ENCODE measurements at places on chromosomes 1 and 21.

DNA sequence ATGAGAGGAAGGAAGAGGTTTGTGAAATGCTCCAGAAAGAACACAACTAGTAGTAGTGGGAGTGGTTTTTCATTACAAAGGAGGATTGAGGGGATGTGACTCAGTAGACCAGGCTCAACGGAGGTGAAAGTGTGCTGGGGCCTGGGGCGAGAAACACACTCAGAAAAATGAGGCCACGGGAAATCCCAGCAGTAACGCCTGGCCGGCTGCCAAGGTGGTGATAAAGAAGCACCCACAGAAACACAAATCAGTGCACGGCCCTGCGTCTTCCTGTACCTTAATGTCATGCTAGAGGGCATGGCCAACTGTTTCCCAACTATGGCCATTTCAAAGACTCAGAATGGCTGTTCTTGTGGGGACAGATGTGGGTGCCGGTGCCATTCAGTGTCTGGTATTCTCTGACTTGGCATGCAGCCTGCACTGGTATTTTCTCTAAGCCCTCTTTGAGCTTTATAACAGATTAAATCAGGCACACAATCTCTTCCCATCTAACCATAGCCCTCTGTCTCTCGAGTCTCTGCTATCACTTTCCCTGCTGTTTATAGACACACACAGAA lies 38.2 kb downstream of the URB2 start:
- DNase-seq = peak; percentile 21

GRCh38 chr21:32252136-32252535 lies 26.7 kb downstream of the MIS18A start:
- no peak for DNase-seq

DNA sequence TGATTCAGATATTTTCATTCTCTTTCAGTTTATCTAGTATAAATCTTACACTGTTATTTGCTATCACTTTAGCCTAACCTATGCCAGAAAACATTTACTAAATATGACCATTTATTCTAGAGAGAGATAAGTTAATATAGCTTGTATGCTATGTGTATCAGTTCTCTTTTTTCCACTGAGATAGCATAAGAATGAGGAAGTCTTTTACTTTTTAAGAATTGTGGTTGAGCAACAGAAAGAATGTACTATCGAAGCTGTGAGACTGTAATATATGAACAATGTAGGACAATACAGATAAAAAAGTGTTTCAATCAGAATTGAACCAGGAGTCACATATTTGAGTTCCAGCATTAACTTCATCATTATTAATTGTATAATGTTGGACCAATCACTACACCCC lies 479.9 kb upstream of the PLXNA2 start:
- no peak for DNase-seq

GRCh38 chr21:16767201-16767600 lies 745.6 kb upstream of the CXADR start:
- no peak for DNase-seq

DNA sequence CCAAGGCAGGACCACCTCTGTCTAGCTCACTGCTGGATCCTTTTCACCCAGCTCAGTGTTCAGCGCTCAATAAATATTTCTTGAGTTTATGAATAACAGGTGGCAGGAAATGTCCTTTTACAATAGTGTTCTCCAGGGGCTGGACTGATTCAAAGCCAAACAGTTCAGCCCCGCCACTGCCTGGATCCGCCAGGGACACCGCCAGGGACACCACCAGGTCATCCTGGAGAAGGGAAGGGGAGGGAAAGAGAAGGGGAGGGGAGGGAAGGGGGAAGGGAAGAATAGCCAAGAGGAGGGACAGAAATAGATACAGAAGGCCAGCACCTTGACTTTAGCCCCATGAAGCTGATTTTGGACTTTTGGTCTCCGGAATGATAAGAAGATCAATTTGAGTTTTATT lies 255.6 kb downstream of the GRIK3 start:
- DNase-seq = no peak

- DNase-seq = no peak
Measured at GRCh38 chr1:228017356-228018124, 10.7 kb downstream of the WNT3A start.

DNA sequence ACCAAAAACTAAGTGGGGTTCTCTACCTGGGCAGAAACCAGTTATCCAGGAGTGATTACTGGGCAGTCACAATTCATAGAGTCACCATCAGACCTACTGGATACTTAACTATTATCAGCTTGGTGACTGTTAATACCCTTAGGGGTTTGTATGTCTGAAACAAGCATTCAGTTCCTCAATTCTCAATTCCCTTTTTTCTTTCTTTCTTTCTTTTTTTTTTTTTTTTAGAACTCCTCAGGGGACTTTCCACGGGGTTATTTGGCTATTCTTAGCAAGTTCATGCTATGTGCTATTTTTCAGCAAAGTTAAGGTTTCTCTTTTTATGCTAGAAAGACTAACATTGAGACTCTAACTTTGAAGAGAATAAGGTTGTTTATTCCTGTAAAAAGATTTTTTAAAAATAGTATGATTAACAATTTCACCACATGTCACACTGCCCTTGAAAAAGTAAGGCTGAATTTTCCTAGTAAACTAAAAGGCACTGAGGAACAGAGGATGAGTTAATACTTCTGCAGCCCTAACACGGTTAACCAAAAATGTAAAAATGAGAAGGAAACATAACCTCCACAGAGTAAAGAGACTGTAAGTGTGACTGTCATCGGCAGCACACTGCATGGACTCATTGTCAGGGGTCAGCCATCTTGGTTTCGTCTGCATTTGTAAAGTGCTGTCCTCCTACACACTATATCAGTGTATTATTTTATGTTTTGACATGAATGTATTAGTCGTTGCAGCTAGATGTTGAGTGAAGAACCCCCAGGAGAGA lies 310.2 kb downstream of the NTNG1 start:
- DNase-seq = no peak

GRCh38 chr1:244296003-244296402 lies 155.7 kb downstream of the ADSS2 start:
- no peak for DNase-seq

GRCh38 chr1:46303038-46303871 lies at the start of the genes LRRC41 and UQCRH:
Gene LRRC41 (minus strand): TSS chr1:46303616. CDS start chr1:46303322, 294 bp downstream.
Gene UQCRH (plus strand): TSS chr1:46303698. CDS start chr1:46303767, 69 bp downstream.
- DNase-seq = peak; percentile 93

- DNase-seq = no peak
Measured at GRCh38 chr1:75423136-75423535, 187.8 kb downstream of the SLC44A5 start.
